Gastrocnemius medialis (tissue), 4 donors: ENCODE measurements at places on chromosomes 12 and 14. TPM values are rescaled to one million over a fixed set of nuclear protein-coding genes. Genes with fewer than 3 reads are reported as not detected.

GRCh38 chr12:28575593-28576205, 385.4 kb downstream of the CCDC91 start:
- DNase-seq: no peak
- no peak overlapping the region for H3K27ac ChIP-seq

Gene PTPN6
- 6.9 TPM for total RNA-seq

DNA sequence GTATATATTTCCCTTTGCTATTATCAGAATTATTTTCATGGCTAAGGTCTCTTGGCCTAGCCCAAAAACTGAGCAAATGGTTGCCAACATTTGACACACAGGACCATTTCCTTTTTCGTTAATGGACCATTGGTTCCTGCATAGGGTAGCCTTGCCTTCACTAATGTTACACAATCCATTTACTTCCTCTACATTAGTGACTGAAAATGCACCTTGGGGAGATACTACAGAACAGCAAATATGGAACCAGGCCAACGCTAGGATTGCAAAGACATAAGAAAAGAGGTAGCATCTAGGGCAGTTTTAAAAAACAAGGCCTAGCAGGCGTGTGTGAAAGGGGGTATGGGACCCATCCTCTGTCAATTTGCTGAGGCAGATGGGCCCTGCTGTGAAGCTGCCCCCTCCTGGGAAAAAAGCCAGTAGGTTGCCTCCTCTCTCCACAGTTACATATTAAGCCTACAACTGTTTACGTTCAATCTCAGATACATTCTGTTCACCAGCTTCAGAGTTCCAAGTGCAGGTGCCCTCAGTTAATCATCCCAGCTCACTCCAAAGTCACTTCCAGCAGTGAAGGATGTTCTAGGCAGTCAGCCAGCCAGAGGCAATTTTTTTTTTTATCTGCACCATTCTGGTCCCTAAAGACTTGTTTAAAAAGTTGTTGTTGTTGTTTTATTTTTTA, 15.0 kb downstream of the AQP6 start:
- H3K4me3 ChIP-seq: no peak overlapping the region
- DNase-seq: no peak
- H3K27ac ChIP-seq: no peak overlapping the region
- H3K27me3 ChIP-seq: no peaks in the 10 kb centered on the region
- H3K36me3 ChIP-seq: no peaks in the 10 kb centered on the region

GRCh38 chr14:69593018-69593677, 18.2 kb upstream of the SUSD6 start:
- no peak overlapping the region for H3K27ac ChIP-seq
- DNase-seq: no peak
- no peak overlapping the region for H3K4me3 ChIP-seq
- H3K36me3 ChIP-seq: no peaks in the 10 kb centered on the region

Gene ALDH2
- total RNA-seq: 94.9 TPM

DNA sequence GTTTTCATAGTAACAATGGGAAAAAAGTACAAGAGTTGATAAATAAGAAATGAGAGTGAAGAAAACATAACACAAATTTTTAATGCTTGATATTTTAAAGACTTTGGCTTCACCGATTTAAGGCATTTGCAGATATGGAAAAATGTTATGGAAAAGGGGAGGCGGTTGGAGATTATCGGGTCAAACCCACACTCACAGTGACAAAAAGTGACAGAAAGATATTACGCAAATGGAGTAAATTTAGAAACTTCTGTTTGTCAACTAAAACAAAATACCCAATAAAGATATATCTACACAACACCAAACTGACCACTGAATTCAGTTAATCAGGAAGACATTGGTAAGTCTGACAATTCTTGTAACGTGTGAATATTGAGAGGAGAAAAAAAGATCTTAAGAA, 2.5 kb downstream of the PPP1R12A start:
- no peak for DNase-seq
- no peaks in the 10 kb centered on the region for H3K36me3 ChIP-seq
- H3K4me1 ChIP-seq: peaks cover 38% of the 10 kb centered on the region
- peak overlapping the region; percentile 89 for H3K27ac ChIP-seq
- peak overlapping the region; percentile 90 for H3K4me3 ChIP-seq
- no peaks in the 10 kb centered on the region for H3K27me3 ChIP-seq
